ENCODE measurements at places on chromosomes 5 and 9.
A peak's percentile ranks its signal among the peaks of the same experiment; 100 is the strongest.

DNA sequence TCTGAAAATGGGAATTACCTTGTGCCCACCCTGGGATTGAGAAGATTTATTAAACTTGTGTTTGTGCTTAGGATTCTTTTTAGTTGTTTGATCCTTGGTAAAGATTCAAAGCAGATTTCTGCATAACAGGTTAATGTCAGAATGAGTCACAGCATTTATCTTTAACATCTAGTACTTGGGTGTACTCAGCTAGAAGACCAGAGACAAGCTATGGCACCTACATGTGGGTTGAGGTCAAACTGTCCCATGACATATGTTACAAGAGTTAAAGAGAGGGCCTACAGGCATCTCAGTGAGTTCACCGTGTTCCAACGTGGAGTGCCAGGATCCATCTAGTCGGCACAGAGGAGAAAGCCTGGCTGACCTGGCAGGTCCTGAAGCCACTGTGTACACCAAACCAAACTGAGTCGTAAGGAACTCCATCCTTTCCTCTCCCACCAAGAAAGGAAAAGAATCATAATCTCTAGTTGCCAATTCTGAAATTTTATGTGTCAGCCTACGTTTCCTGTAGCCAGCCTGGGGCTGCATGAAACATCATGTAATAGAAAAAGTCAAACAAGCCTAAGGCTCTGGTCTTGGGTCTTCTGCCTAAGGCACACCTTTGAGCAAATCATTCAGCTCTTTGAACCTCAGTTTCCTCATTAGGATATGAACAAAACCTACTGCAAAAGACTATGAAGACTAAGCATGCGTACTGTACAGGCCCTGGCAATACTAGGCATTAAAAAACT is 73.7 kb downstream of the RCL1 start:
- DNase-seq = no peak

- DNase-seq = no peak
Observed at GRCh38 chr5:56290378-56291078, 57.4 kb upstream of the ANKRD55 start.

GRCh38 chr5:68315679-68316271 is 100.2 kb downstream of the PIK3R1 start:
- peak; percentile 14 for DNase-seq

DNA sequence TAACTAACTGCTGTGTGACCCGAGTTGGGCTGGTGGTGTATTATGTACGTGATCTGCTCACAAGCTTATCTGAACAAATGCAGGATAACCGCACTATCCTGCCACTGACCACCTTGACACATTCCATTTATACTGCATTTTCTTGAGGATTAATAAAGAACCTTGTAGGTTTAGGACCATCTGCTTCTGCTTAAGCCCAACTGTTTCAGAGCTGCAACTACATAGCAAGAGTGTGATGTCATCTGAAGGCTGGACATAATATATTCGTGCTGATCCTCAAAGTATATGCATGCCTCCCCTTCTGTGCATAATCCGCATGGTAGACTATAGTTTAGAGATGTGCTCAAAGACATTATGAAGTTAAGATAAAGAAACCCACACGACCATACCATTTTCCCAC is 435.9 kb downstream of the BNC2 start:
- no peak for DNase-seq

DNA sequence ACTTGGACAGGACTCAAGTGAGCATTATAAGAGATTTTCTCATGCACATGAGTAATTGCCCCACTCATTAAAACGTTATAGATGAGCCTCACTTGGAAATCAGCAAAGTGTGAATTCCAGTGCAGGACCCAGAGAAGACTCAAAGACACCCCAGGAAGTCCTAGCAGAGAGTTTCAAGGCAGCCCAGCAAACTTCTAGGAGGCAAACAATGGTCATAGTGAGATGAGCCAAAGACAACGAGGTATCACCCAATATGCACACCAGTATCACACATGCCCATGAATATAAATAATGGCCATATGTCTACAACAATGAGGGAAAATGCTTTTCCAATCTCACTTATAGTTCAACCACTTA is 245.9 kb downstream of the ACTL7B start:
- DNase-seq = no peak

DNA sequence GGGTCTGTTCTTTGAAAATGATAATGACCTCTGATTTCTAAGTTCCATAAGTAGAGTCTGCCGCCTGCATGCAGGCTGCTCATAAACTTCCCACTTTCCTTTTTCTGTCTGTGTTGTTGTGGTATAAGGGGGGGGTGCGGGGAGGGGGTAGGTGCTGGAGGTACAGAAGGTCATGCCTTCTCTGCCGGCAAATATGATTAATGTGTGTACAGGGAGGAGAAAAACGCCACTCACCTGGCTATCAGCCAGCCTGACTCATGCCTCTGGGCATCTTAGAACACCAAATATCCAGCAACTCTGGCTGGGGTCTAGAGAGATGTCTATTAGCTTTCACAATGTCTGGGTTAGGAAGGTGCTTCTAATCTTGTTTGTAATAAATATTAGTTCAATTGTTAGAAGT is 128.3 kb downstream of the EFNA5 start:
- no peak for DNase-seq

DNA sequence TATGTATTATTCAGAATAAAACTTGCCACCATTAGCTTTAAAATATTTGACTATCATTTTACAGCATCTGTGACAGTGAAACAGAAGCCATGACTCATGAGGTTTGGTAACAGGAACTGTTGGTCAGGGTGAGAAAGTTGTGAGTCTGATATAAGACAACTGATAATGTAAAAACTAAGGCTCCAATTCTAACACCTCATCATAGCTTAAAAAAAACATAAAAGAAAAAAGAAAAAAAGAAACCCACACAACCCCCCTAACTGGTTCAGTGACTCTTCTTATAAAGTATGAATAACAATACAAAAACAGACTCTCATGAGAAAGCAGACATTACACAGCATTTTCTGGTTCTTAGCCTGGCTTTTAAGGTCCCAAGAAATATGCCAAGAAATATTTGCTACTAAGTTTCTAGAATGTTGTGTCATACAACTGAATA is 85.8 kb downstream of the MRPS27 start:
- peak; percentile 51 for DNase-seq

DNA sequence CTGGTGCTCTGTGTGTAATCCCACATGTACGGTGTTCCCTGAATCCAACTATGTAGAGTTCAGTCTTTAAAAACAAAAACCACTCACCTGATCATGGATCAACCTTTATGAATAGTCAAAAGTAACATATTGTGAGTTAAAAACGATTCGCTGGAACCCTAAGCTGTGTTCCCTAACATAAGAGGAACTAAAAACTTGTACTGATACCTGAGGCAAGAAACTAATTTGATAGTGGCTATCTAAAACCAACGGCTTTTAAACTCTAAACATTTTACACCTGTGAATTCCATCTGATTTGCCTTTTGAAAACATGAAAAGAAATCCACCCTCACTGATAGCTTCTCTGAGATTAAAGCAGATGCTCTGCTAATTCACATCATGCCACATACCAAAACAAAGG is 101.5 kb downstream of the DEPDC1B start:
- DNase-seq = no peak

- DNase-seq = peak; percentile 75
Observed at GRCh38 chr9:89444274-89444673, 53.6 kb downstream of the SEMA4D start.

- DNase-seq = no peak
Observed at GRCh38 chr5:178612299-178612698, 14.6 kb downstream of the CLK4 start.

DNA sequence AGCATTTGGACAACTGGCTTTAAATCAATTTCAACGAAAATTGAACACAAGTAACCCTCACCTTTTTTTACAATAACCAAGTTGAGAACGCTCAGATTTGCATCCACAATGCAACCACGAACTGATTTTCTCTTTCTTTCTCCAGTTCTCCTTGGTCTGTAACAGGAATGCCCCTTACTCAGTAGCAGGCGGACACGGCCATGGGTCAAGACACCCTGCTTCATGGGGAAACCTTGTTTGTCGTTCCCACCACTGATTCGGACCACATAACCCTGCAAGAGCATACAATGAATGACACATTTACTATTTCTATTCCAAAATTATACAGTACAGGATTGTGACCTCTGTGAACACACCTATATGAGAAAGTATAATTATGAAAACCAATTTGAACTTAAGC is 1.4 kb downstream of the RPS6 start:
- DNase-seq = no peak

- DNase-seq = no peak
Observed at GRCh38 chr5:37552770-37553719, 173.9 kb downstream of the WDR70 start.

- DNase-seq = no peak
Observed at GRCh38 chr5:158970569-158971014, 129.1 kb downstream of the EBF1 start.

GRCh38 chr5:10668697-10669096 is 92.3 kb downstream of the DAP start:
- DNase-seq = no peak
